Urinary bladder (tissue), 4 donors: ENCODE measurements at places on chromosomes 2 and 18. TPM values are rescaled to one million over a fixed set of nuclear protein-coding genes. Genes with fewer than 3 reads are reported as not detected.

GRCh38 chr2:43375746-43376522, 149.5 kb upstream of the ZFP36L2 start:
- no peak for DNase-seq

DNA sequence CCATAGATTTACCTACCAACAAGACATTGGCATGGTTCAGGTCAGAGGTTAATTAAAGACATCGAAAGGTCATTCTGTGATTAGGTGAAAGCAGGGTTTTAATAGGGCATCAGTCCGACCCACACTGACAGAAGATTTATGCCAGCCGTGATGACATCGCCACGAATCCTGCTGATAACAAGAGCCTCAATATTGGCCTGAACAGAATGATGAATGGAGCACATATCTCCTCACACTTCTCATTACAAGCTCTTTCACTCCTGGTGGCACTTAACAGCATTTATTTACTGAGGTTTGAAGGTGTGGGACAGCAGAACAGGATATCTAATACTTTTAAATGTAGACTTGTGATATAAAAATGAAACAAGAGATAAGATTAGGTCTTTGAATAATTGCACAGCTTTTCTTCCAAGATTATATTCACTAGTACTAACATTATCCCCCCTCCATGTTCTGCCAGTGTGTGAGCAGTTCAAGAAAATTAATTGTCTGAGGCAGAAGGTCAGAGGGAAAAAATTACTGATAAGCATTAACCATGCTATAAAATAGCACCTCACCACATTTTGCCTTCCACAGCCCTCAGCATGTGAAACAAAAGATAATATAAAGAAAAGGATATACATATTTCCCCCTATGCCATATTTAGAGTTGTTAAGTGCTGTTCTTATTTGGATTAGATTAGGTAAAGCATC, 23.1 kb upstream of the INSIG2 start:
- DNase-seq, result no peak

The KCNIP3 gene
- 6.1 TPM for total RNA-seq

DNA sequence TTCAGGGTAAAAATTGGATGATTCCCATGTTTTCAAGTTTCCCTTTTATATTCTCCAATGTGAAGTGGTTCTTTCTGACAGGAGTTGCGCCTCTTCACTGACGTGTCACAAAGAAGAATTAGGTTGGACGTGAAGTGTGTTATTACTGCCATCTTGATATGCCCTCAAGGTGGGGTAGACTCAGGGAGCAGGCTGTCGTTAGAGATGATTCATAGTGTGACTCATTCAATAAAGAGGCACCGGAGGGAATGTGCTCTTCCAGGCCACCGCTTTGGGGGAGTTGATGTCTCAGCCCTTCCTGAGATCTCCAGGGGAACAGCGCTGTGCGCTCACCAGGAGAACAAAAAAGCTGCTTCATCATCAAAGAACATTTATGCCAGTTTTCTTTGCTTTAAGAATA, 3.6 kb upstream of the DGKD start:
- DNase-seq, result no peak

GRCh38 chr2:68487773-68488355, 20.5 kb downstream of the APLF start:
- no peak for DNase-seq

The GAREM1 gene
- 15.9 TPM for total RNA-seq

DNA sequence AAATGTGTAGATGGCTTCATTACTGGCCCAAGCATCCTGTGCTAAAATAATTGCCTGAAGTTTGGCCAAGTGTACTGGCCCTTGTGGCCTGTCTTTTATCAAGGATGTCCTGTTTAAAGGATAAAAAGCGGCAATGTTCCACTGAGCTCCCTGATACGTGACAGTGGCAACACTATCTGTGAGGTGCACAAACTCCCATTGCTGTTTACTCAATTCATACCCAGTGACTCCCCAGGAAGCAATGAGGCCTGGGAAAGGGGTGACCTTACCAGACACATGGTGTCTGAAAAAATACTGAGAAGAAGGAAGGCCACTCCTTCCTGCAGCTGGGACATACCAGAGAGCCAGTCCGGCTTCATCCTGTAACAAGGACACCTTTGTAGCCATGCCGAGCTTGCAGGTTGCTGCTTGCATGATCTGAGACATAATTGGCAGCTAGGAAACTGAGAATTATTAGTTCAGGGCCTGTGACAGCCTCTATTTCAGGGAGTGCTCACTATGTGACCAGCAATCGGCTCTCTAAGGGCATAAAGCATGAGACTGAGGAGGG, 198.5 kb upstream of the LRATD1 start:
- DNase-seq, result no peak

The SCN3A gene
- total RNA-seq, result 6.1 TPM

The RAPH1 gene
- 47.7 TPM for total RNA-seq

DNA sequence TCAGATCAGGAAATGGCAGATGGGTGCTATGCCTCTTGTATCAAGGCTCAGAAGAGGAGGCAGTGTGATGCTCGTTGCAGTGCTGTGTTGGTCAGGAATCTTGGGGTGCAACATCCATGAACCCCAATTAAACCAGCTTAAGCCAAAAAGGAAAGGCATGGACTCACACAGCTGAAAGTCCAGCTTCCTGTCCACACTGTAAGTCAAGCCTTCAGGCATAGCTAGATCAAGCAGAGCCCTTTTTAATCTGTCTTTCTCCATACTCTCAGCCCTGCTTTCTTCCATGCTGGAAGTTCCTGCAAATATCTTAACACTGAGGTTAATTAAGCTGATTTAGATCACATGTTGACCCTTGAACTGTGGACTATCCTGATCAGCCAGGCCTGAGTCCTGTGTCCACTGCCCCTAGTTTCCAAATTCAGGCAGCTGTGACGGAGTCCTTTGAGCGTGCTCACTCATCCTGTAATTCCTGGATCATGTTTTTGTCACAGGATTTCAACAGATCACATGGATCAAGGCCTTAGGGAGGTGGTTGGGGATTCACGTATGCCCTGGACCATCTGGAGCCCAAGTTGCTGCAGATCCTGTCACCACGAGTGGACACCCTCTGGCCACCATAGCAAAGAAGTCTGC, 4.5 kb upstream of the C2orf74 start:
- no peak for DNase-seq

DNA sequence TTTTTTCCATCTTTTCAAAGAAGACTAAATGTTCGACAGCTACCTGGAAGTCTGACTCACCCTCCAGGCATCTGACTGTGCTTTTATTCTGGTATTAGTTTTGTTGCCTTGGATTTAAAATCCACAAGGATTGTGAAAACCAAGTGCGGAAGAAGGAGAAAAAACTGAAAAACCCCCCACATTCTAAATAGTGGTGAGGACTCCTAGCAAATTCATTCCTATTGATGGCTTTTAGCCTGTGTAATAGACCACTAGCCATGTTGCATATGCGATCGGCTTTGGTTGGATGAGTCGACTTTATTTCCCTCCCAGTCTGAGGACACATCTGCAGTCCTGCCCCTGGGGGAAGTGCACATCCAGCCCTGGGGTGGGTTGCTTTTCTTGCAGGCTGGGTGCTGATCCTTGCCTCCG, 16.9 kb downstream of the LDLRAD4 start:
- no peak for DNase-seq

The PDE11A gene
- 1.3 TPM for total RNA-seq
